ENCODE measurements at places on chromosomes 11 and 22.

GRCh38 chr11:77144857-77145428, 16.9 kb downstream of the MYO7A start:
- DNase-seq: no peak

DNA sequence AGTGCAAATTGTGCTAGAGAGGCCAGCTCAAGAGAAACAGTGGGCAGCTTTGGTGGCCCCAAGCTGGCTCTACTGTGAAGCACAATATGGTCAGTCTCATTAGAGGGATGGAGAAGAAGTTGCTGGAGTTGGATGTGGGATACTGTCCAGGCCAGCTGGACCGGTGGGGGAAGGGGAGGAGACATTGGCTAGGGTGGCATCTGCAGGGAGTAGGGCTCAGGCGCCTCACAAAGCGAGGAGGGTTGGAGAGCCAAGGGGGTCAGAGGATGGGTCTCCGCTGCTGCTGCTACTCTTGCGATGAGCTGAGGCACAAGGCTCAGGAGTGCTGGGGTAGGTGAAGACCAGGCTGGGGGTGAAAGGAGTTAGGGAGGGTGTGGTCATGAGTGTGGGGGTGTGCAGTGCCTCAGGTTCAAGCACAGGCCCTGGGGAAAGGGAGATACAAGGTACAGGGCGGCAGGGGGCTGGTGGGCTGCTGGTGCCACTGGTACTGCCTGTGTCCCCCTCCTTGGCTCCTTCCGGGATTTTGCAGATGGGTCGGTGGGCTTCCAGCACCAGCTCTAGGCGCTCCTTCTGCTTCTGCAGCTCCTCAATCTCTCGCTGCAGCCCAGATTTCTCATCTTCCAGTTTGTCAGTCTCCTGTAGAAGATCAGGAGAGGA, 2.3 kb downstream of the CCDC85B start:
- no peak for DNase-seq

GRCh38 chr11:110092515-110093406, at the start of gene ZC3H12C:
TSS of gene ZC3H12C (plus strand) at chr11:110093392. CDS start at chr11:110093412, 20 bp downstream.
- DNase-seq: no peak

DNA sequence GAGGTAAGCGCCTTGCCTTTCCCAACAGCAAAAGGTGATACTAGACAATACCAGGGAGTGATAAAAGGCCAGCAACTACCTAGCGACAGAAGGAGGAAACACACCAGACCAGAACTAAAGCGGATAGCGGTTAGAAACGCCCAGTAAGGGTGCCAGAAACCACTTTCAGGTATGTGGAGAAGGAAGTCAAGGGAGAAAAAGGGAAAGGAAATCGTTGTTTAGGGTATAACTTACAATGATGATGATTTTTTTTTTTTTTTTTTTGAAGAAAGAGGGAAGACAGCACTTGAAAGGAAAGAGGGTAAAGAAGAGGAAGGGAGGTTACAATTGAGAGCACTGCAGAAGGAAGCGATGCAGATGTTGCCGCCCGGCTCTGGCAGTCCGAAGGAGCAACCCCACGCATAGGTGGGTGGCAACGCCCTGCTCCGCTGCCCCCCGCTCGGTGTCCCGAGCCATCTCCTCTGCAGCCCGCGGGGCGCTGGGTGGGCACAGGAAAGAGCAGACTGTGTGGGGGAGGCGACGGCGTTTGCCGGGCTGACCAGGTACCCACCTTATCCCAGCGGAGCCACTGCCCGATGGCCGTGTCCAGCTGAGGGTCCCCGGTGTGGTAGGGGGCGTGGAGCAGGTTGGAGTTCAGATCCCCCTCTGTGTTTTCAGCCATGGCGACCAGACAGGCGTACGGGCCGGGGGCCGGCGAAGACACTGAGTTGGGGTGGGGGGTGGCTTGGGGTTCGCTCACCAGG, 561 bp downstream of the PGM2L1 start:
- peak; percentile 60 for DNase-seq

- no peak for DNase-seq
These were observed 53.1 kb downstream of the THAP12 start for GRCh38 chr11:76327756-76328388.

DNA sequence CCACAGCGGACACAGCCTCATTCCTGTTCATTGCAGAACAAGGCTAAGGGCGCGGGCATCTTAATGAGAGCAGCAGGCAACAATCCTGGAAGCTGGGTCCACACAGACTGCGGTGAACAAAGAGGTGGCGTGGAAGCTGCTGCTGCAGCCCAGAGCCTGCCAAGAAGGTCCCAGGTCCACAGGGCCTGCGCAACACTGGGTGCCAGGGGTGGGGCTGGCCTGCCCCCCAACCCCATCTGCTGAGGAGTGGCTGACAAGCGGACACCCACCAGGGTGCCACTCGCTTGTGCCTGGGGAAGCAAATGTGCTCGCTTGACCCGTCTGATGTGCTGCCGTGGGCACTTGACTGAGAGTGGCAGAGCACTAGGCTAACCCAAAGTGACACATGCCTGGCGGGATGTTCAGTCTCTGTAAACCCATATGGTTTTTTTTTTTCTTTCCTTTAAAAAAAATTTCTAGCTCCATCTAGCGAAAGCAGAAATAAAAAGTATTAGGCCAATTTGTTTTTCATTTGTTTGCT, 83.2 kb upstream of the PITPNB start:
- no peak for DNase-seq

DNA sequence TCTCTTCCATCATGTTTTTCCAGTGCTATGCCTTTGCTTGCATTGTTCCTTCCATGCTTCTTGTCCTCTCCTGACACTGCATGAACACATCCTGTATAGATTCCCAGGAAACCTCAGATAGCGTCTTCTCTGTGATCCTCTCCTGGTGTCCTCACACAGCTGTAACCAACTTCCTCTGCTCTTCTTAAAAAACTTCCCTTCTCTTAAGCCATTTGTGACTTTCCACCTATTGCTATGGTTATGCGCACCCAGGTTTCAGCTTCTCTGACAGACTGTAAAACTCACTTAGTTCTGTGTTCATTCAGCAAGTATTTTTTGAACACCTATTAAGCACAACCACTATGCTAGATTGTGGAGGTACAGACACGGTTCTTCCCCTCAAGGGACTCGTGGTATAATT, 5.1 kb upstream of the APLP2 start:
- no peak for DNase-seq

DNA sequence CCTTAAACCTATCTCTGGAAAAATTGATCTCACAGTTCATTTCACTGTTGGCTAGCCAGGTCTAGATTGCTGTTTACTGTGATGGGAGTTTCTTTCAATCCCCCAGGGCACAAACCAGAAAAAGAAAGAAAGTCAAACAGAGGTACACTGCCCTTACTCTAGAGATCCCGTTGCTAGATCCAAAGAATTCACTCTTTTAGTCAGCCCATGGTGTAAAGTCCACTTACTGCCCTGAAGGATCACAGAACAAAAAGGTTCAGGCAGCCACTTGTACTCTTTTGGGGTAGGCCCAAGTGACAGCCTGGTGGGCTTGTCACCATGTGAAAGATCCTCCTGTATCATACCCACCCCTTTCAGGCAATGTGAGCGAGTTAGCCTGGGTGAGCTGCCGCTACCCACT, 162.6 kb upstream of the CCDC179 start:
- no peak for DNase-seq

GRCh38 chr11:61037441-61038093, 64.7 kb upstream of the CD5 start:
- no peak for DNase-seq

DNA sequence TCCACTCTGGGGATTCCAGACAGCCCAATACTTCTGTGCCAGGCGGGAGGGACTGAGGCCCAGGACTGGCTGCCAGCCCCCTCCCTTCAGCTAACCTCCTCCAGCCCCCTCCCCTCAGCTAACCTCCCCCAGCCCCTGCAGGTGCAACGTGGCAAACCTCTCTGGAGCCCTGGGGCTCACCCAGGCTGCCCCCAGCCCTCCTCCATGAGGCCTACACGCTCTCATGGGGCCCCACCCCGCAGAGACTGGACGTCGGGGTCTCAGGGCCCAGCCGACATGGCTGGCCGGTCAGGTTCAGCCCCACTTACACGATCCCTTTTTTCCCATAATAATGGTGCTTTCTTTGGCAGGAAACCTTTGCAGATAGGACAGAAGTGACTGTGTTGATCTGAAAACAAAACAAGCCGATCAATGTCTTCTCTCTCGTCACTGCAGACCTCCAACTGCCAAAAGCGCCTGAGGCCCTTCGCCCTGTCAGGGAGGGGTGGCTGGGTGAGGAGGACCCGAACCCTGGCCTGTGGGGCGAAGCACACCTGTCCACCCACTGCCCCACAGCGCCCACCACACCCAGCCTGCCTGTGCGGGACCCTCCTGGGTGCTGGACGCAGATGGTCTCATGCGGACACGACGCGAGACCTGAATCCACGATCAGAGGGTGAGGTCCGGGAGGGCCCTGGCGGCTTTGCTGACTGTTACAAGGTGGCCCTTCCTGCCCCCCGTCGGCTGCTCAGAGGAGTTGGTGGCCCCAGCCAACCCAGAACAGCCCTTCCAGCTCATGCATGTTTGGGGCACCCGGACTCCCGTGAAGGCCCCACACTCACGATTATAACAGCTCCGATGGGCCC, 33.6 kb downstream of the TRMU start:
- no peak for DNase-seq

- DNase-seq: no peak
These were observed 51.8 kb downstream of the COMMD9 start for GRCh38 chr11:36237391-36237790.

GRCh38 chr11:30393012-30393411, 70.1 kb downstream of the ARL14EP start:
- no peak for DNase-seq

DNA sequence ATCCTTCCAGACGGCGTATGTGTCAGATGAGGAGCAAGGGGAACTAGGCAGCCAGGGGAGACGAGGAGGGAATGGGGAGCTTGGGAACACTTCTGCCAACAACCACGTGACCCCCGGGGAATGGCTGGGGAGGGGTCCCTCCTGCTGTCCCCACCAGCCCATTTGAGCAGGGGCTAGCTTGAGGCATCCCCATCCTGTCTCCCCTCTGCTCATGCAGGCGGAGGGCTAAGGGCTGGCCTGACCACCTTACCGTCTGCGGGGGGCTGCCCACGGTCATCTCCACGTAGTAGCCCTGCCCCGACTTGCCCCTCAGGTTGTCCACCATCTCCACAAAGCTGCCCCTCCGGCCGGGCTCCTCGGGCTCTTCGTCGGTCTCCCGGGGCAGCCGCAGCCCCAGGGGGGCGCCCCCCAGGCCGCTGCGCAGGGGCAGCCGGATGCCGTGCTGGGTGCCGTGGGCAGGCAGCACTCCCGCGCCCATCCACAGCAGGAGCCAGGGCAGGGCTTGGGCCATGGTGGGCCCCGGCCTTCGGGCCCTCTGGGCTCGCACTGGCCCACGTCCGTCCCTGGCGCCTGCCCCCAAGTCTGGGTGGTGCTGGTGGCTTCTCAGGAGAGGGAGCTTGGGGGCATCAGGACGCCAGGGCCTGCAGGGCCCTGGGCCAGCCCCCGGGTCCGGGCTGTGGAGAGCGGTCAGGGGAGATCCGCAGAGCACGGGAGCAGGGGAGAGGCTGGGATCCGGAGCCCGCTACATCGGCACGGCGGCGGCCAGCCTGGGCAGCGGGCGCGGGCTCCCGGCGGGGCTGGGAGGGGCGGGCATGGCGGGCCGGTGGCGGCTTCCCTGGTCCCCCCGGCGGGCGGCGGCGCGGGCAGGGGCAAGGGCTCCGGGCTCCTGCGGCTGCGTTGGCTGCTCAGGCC, 515 bp downstream of the BACE1 start:
- peak; percentile 14 for DNase-seq

DNA sequence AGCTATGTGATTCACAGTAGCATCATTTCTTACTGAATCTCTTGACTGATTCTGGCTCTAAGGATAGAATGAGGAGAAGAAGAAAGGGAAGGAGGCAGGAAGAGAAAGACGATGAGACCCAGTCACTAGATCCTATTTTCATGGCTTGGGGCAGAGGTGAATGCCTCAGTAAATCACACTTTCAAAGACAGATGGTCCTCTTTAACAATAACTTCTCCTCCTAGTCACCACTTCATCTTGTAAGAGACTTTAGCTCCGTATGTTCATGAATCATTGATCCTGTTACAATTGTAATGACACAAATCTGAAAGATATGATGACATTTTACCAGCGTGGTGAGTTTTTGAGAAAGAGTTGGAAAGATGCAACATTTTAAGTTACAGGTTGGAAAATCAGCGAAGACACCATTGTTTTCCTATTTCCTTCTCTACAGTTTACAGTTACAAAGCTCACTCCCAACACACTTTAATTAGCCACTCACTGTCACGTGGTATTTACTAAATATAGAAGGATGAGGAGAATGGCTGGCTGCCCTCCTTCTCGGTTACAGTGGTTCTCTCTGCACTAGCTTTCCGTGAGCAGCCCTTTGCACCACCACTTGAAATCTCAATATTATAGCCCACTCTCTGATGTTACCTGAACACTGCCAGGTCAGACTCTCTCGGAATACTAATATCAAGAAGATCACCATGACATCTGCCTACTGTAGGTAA, 205.8 kb downstream of the CADM1 start:
- no peak for DNase-seq

GRCh38 chr22:32364210-32364609, 6.5 kb downstream of the RFPL3 start:
- DNase-seq: no peak

DNA sequence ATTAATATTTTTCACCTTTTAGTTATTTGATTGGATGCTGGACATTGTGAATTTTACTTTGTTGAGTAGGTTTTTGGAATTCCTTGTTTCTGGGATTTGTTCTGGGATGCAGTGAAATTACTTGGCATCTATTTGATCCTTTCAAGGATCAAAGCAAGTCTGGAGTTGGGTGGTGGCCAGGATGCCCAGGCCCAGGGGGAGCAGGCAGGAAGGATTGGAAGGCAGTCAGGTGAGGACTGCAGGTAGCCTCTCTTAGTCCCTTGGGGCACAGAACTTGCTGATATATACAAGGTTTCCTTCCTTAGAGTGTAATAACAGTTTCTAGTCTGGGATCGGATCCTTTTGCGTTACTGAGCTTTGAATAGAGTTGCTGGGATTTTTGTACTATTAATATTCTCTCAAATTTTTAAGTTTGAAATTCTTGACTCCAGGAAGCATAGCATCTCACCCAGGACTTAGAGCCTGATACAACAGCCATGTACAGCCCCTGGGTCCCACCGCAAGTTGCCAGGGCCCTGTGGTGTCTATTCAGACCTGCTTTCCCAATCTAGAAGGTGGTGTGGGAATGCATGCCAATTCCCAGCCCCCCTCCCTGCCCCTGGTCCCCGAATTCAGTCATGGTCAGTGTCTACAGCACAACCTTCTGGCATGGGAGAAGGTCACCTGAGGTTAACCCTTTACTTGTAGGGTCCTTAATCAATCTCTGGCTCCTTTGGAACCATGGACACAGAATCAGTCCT, 6.1 kb downstream of the ZNF74 start:
- DNase-seq: no peak

DNA sequence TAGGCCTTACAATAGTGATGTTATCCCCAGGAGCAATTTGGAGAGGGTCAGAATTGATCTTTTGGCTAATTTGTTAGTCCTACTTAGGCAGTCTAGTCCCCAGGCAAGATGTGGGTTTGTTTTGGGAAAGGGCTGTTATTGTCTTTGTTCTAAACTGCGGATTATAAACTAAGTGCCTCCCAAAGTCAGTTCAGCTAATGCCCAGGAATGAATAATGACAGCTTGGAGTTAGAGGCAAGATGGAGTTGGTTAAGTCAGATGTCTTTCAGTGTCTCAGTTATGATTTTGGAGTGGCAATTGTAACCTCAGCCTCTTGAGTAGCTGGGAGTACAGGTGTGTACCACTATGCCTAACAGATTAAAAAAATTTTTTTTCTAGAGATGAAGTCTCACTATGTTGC, 7.3 kb upstream of the CLNS1A start:
- DNase-seq: no peak

Measured in CD4-positive, alpha-beta memory T cell (primary cell).